ENCODE measurements at places on chromosomes 2 and 18. TPM values are rescaled to one million over a fixed set of nuclear protein-coding genes. Genes with fewer than 3 reads are reported as not detected.

CERKL gene
- polyA plus RNA-seq, result not detected

ZEB2 gene
- polyA plus RNA-seq, result 0.10 TPM

C2orf66 gene
- polyA plus RNA-seq, result 0.05 TPM

SCN7A gene
- 0.01 TPM for polyA plus RNA-seq

PRKAG3 gene
- polyA plus RNA-seq, result not detected

SERPINB13 gene
- not detected for polyA plus RNA-seq

M1AP gene
- polyA plus RNA-seq, result 0.16 TPM

PDE1A gene
- not detected for polyA plus RNA-seq

RBM44 gene
- polyA plus RNA-seq, result 0.50 TPM

CRYGD gene
- not detected for polyA plus RNA-seq

TTR gene
- polyA plus RNA-seq, result 510 TPM

AKAIN1 gene
- not detected for polyA plus RNA-seq

MC2R gene
- not detected for polyA plus RNA-seq

SELENOI gene
- polyA plus RNA-seq, result 27.7 TPM

NCKAP5 gene
- 0.04 TPM for polyA plus RNA-seq

MYCN gene
- polyA plus RNA-seq, result not detected
